NAMALWA (cell line): ENCODE measurements at places on chromosomes 4 and X.
A peak's percentile ranks its signal among the peaks of the same experiment; 100 is the strongest.

DNA sequence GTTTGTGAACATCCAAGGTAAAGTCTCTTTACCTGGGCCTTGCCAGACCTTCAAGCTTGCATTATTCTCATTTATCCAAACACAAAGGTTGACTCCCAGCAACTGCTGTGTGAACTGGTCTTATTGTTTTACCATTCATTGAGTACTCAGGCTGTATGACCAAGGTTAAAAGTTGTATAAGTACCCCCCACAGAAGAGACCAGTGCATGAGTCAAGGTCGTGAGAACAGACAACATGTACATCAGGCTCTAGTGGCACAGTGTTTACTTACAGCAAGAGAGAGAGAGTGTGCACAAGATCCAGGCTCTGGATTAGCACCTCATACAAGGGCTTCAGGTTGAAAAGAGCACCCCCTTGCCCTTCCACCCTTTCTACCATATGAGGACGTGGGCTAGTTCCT is 77.4 kb upstream of the EFNB1 start:
- DNase-seq, result no peak

- no peak for DNase-seq
Measured at GRCh38 chr4:138996090-138996489, 19.5 kb upstream of the NOCT start.

GRCh38 chrX:21574793-21575192 is 83.3 kb downstream of the KLHL34 start:
- no peak for DNase-seq

DNA sequence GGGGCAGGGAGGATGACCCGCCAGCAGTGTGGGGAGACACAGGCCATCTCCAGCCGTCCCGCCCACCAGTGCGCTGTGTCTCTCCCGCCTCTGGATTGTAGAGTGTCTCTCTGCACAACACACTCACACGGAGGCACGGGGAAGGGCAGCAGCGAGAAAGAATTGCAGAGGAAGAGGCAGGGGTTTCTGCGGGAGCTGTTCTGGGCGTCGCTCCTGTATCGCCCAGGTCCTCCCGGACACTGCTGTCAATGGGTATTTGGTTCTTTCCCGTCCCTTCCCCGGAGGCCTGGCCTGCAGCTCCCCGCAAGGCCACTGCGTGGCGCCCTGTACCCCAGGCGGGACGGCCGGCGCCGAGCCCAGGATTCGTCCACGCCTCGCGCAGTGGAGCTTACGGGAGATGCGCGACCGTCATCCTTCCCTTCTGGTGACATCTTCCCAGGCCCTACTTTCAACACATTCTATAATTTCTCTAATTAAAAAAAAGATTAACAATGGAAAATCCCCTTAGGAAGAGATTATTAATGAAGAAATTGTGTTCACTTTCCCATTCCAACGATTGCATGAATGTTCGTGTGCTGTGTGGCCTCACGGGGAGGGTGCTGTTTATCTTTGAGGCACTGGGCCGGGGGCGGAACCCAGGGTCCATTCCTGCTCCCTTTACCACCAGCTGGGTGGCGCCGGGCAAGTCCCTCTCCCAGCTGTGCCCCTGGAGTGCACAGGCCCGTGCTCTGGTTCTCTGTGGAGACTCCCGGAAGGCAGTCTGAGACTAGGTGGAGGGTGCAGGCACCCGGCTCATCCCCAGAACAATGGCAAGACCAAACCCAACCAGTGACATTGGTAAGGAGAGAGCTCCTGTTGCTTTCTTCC is 95.7 kb downstream of the CPZ start:
- DNase-seq, result no peak

DNA sequence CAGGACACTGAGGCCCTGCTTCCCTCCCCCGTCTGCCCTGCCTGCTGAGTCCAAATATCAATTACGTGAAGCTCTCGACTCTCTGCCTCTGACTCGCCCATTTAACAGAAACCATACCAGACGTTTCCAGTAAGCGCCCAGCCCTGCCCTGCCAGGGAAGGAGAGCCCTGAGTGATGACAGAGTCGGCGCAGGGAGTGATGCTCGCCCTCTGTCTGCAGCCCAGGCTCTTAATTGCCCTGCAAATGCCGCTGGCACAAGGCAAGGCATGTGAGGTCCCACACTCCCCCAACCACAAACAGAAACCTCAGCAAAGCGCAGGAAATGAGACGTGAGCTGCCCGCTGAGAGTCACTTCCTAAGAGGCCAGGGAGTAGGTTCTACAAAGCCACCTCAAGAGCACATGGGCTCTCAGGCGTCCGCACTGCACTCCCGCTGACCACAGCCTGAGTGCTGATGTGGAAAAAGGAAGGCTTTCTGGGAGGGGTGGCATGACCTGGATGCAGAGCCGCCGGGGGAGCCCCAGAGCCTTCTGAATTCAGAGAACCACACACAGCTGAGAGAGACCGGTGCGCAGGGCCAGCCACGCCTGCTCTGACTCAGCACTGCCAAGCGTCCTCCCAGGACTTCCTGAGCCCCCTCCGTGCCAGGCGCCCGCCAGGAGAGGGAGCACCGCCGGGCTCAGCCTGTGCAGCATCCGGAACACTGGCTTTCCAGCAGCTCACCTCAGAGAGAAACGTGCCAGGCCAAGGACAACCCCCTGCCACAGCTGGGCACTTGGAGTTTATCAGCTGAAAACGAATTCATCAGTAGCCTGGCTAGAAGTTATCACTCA is 5.3 kb downstream of the ZFYVE28 start:
- peak; percentile 81 for DNase-seq

DNA sequence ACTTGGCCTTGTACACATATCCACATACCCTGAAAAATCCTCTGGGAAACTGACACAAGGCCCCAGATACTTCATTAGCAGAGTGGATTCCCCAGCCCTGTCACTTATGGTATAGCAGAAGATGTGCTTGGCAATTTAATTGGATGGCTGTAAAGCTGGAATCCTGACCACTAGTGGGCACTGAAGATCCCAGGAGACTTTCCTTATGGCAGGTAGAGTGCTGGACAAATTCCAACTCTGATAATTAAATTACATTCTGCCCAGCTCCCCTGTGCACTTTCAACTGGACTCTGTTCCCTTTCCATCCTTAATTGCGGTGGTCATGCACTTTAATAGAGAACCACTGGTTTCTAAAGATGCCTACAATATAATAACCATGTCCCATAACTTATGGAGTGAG is 119.8 kb downstream of the DCK start:
- DNase-seq, result no peak

DNA sequence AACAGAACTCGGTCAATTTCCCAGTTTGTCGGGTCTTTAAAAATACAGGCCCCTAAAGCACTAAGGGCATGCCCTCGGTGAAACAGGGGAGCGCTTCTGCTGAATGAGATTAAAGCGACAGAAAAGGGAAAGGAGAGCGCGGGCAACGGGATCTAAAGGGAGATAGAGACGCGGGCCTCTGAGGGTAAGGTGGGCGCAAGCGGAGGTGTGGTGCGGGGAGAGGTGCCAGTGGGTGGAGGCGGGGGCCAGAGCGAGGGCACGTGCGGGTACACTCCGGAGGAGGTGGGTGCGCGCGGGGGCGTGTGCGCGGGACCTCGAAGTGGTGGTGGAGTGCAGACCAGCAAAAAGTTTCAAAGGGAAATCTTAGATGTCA is 787 bp upstream of the TET2 start:
- peak; percentile 43 for DNase-seq

GRCh38 chr4:176726803-176727202 is 65.9 kb downstream of the VEGFC start:
- DNase-seq, result no peak

DNA sequence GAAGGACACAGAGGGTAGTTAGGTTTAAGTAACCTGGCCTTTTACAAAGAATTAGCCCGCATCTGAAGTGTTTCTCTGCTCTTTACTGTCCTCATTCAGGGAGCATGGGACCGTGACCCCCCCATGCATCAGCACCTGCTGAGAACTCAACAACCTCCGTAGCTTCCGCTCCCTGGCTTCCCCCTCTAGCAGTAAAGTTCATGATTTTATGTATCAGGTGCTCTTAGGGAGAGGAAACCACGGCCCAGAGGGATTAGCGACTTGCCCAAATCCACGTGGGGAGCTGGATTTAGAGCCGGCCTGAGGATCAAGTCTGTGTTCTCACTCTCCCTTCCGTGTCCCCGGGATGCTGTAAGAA is 284.6 kb upstream of the GATB start:
- DNase-seq, result no peak

DNA sequence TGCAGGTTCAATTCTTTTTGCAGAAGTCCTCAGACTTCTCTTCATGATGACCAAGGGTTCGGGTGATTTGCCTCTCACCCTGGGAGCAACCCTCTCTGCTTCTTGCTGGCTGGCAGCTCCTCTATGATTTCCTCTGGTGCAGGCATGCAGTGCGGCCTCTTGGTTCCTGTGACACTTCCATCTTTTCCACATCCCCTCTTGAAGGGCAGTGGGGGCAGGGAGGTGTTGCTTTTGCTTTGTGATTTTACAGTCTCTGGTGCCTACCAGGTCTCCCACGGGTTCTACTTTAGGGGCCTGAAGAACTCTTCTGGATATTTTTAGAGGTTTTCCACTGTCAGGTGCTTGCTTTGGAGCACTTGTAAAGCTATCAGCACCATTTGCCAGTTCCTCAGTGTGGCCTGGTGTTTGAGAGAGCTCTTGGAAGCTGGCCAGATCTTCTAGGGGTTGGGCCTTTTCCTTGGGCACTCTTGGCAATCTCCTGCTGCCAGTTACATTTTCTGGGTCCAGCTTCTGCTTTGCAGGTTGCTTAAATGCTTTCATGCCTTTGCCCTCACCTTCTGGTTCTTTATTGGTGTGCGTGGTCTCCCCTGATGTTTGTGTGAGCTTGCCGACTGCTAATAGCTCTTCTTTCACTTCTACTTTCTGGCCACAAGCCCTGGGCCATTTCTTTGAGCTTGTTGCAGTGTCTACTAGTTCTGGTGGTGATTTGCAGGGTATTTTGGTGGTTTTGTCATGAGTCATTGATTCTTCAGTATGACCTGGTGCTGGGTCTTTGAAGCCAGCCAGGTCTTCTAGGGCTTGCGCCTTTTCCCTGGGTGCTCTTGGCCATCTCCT is 11.5 kb upstream of the CHST7 start:
- DNase-seq, result peak; percentile 75

GRCh38 chrX:87728024-87728423 is 210.4 kb downstream of the KLHL4 start:
- DNase-seq, result no peak

GRCh38 chrX:9492901-9493300 is 28.0 kb downstream of the TBL1X start:
- no peak for DNase-seq
